Left lung (tissue), 14 donors: ENCODE measurements at places on chromosomes 11 and 22. TPM values are rescaled to one million over a fixed set of nuclear protein-coding genes. Genes with fewer than 3 reads are reported as not detected.

Gene RIMBP3B
- total RNA-seq, result 0.32 TPM

Gene ASCL2
- total RNA-seq, result 2.3 TPM

Gene MRGPRE
- total RNA-seq, result 0.47 TPM

DNA sequence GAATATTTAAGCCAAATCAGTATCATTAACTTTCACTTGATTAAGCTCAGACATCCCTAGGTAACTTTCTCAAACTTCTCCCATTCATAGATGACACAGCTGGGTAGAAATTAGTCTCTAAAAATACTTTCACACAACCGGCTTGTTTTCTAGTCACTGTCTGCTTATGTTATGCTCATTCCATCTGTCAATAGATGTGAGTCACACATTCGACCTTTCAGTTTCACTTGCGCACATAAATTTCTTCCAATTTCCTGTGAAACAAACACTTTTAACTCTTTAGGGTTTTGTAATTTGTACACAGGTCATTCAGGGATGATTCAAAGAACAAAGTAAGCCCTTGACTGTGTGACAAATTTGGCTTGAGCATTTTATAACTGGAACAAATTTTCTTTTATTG is 723.0 kb downstream of the KCNA4 start:
- no peak for DNase-seq

GRCh38 chr11:34647131-34647530 is 26.2 kb downstream of the EHF start:
- no peak for DNase-seq

DNA sequence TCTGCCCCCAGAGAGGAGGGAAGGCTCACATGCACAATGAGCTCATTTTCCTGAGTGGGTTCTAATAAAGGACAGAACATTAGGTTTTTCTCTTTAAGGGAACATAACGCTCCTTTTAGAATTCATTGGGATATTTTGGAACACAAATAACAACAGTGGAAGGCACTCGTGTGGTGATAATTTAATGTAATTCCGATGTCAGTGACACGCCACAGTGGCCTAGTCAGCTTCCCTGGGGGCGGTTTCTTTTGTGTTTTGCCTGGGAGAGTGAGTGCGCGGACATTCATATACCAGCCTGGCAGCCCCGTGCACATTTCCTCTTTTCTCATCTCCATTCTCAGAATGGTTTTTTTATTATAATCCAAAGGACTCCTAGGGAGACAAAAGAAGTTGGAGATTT is 41.1 kb downstream of the SEZ6L start:
- DNase-seq, result no peak

DNA sequence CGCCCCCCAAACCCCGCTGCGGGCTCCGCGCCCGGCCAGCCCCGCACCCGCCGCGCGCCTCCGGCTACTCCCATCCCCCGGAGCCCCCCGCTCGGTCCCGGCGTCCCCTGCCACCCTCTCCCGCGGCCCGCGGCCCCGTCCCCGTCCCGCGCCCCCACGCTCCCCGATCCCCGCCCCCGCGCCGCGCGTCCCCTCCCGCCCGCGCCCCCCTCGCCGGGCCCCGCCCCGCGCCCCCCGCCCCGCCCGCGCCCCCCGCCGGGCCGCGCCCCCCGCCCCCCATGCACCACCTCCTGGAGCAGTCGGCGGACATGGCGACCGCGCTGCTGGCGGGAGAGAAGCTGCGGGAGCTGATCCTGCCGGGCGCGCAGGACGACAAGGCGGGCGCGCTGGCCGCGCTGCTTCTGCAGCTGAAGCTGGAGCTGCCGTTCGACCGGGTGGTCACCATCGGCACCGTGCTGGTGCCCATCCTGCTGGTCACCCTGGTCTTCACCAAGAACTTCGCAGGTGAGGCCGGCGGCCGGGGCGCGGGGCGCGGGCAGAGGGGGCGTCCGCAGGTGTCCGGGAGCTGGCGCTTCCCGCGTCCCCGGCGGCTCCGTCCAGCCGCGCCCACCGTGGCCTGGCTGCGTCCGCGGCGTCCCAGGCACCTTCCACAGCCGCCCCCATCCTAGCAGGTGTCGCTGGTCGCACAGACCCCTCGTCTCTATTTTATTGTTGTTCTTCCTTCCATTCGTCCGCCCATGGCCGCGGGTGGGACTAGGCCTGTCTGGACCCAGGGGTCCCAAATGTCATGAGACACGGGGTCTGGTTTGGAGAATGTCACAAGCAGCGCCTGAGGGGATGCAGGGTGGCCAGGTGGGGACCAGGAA is at the start of gene PANX2:
Gene PANX2 (plus strand): TSS at position 279 of the 866 bp plus-strand sequence. CDS start 0 bp downstream, at position 279.
- peak; percentile 85 for DNase-seq
